ENCODE measurements at places on chromosomes 4 and X.

GRCh38 chr4:163590103-163590502 lies 95.6 kb downstream of the TMA16 start:
- DNase-seq: no peak

DNA sequence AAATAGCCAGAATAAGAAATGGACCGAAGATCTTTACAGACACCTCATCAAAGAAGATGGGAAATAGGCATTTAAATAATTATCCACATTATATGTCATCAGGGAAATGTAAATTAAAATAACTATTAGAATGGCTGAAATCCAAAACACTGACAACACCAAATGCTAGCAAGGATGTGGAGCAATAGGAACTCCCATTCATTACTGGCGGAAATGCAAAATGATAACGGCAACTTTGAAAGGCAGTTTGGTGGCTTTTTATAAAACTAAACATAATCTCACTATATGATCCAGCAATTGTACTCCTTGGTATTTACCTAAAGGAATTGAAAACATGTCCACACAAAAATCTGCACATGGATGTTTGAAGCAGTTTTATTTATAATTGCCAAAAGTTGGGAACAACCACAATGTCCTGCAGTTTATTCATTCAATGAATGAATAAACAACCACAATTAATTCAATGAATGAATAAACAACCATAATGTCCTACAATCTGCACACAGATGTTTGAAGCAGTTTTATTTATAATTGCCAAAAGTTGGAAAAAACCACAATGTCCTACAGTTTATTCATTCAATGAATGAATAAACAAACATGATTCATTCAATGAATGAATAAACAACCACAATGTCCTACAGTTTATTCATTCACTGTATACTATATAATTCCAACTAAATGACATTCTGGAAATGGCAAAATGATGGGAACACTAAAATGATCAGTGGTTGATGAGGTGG lies 117.6 kb upstream of the PCDH18 start:
- DNase-seq: no peak

GRCh38 chr4:107843391-107843790 lies 18.7 kb downstream of the SGMS2 start:
- no peak for DNase-seq

GRCh38 chr4:98193459-98194105 lies 50.3 kb upstream of the STPG2 start:
- DNase-seq: no peak

Measured in tibial nerve (tissue), 4 donors.